ENCODE measurements at places on chromosomes 6 and 20. TPM values are rescaled to one million over a fixed set of nuclear protein-coding genes. Genes with fewer than 3 reads are reported as not detected.

GRCh38 chr20:23212464-23212995, 126.4 kb upstream of the CD93 start:
- no peaks in the 10 kb centered on the region for H3K36me3 ChIP-seq
- no peak overlapping the region for H3K4me3 ChIP-seq
- no peaks in the 10 kb centered on the region for H3K27me3 ChIP-seq
- H3K4me1 ChIP-seq: no peaks in the 10 kb centered on the region
- no peak overlapping the region for H3K27ac ChIP-seq
- no peak for DNase-seq

DNA sequence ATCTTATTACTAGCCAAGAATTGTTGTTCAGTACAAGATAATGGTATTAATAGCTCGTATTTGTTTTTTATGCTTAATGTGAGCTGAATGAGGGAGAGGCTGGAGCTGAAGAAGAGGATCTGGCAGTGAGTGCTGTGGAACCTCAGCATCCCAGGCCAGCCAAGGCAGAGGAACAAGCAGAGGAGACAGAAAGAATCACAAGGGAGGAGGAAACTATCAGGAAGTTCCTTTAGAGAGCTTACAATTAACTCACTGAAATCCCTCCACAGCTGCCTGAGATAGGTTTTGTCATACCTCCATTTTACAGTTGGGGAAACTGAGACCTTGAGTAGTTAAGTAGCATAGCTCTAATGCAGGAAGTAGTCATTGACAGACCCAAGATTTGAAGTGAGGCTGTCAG, 39.9 kb upstream of the TULP4 start:
- H3K4me1 ChIP-seq: no peaks in the 10 kb centered on the region
- H3K36me3 ChIP-seq: no peaks in the 10 kb centered on the region
- no peak overlapping the region for H3K27ac ChIP-seq
- DNase-seq: no peak
- H3K4me3 ChIP-seq: no peak overlapping the region

DNA sequence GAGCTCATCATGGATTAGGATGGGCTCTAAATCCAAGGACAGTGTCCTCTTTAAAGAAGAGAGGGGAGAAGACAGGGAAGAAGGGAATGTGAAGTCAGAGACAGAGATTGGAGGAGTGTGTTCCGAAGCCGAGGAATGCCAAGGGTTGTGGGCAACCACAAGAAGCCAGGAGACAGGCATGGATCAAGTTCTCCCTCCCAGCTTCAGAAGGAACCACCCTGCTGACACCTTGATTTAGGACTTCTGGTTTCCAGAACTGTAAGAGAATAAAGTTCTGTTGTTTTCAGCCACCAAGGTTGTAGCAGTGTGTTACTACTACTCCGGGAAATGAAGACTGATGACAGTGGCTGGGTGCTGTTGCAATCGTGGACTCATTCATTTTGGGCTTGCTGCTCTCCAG, 120.1 kb downstream of the RPS12 start:
- H3K36me3 ChIP-seq: no peaks in the 10 kb centered on the region
- H3K4me3 ChIP-seq: no peak overlapping the region
- H3K27ac ChIP-seq: no peak overlapping the region
- no peak for DNase-seq

DNA sequence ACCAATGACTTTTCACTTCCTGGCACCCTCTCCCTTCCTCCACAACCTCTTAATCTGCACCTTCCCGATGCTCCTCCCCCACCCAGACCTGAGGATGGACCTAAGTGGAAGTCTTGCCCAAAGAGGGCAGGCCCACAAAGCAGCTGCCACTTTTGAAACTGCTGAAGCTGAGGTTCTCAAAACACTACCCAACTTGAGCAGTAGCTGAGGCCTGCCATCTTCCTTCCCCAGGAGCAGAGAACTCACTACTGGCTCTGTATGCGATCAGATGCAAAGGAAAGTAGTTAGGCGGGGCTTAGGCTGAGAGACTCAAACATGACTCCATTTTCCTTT, 1.5 kb downstream of the HM13 start:
- H3K4me3 ChIP-seq: peak overlapping the region; percentile 96
- H3K27me3 ChIP-seq: no peaks in the 10 kb centered on the region
- peak overlapping the region; percentile 17 for H3K27ac ChIP-seq
- peaks cover 18% of the 10 kb centered on the region for H3K4me1 ChIP-seq
- no peak for DNase-seq
- H3K36me3 ChIP-seq: peaks cover 3% of the 10 kb centered on the region

DNA sequence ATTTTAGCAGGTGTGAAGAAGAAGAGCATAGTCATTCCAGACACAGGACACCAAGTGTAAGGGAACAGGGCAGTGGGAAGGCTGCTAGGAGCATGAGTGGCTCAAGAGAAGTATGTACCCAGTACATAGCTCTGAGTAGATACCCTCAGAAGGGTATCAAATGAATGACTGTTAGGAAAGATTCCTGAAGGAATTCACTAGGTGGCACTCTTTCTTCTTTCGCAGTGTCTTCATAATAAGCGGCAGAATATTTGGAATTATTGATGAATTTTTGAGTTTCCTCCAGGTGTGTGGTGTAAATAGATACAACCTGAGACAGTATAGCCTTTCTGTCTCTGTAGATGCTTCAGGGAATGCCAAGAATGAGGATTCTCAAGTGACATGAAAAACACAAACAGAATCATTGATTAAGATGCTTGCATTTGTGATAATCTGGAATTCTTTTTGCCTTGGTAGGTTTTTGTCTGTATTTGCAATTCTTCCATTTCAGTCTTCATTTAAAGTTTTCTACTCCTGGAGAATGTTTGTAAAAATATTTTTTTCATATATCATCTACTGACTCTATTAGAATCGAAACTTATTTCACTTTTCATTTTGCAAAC, 264.3 kb upstream of the RIMS1 start:
- H3K27ac ChIP-seq: no peak overlapping the region
- H3K36me3 ChIP-seq: no peaks in the 10 kb centered on the region
- no peaks in the 10 kb centered on the region for H3K4me1 ChIP-seq
- no peak for DNase-seq
- H3K27me3 ChIP-seq: no peaks in the 10 kb centered on the region

GRCh38 chr20:58264271-58264670, 35.8 kb upstream of the ANKRD60 start:
- peaks cover 52% of the 10 kb centered on the region for H3K36me3 ChIP-seq
- no peaks in the 10 kb centered on the region for H3K27me3 ChIP-seq
- DNase-seq: no peak
- H3K4me3 ChIP-seq: no peak overlapping the region
- no peak overlapping the region for H3K27ac ChIP-seq

GRCh38 chr6:159255434-159255951, 86.3 kb downstream of the FNDC1 start:
- no peaks in the 10 kb centered on the region for H3K36me3 ChIP-seq
- H3K27ac ChIP-seq: no peak overlapping the region
- H3K27me3 ChIP-seq: no peaks in the 10 kb centered on the region
- no peak overlapping the region for H3K4me3 ChIP-seq
- peaks cover 11% of the 10 kb centered on the region for H3K4me1 ChIP-seq

GRCh38 chr6:13715444-13715883, 3.8 kb upstream of the RANBP9 start:
- DNase-seq: no peak
- no peak overlapping the region for H3K4me3 ChIP-seq
- no peak overlapping the region for H3K27ac ChIP-seq
- no peaks in the 10 kb centered on the region for H3K27me3 ChIP-seq

DNA sequence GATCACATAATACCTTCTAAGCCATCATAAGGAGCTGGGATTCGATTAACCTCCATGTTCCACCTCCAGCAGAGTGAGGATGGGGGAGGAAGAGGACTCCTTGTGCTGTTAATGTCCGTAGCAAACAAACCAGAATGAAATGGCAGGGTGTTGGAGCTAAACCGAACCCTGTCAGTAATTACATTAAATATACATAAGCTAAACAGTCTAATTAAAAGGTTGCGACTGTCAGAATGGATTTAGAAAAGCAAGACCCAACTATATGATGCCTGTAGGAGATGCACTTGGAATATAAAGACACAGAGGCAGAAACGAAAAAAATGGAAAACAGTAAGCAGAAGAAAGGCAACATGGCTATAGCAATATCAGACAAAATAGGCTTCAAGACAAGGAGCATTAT, 13.2 kb downstream of the PREX1 start:
- DNase-seq: no peak
- H3K4me1 ChIP-seq: no peaks in the 10 kb centered on the region
- H3K4me3 ChIP-seq: no peak overlapping the region
- no peaks in the 10 kb centered on the region for H3K27me3 ChIP-seq

- no peak for DNase-seq
- H3K4me1 ChIP-seq: no peaks in the 10 kb centered on the region
- H3K27me3 ChIP-seq: no peaks in the 10 kb centered on the region
These were observed 14.2 kb downstream of the NHSL1 start for GRCh38 chr6:138485005-138485545.

- DNase-seq: no peak
- no peaks in the 10 kb centered on the region for H3K27me3 ChIP-seq
- H3K4me1 ChIP-seq: no peaks in the 10 kb centered on the region
- no peak overlapping the region for H3K27ac ChIP-seq
- no peaks in the 10 kb centered on the region for H3K36me3 ChIP-seq
These were observed 846.4 kb upstream of the EYS start for GRCh38 chr6:66553441-66553840.

- H3K27me3 ChIP-seq: no peaks in the 10 kb centered on the region
- H3K36me3 ChIP-seq: no peaks in the 10 kb centered on the region
- DNase-seq: no peak
- H3K27ac ChIP-seq: no peak overlapping the region
These were observed 400.0 kb upstream of the CDH4 start for GRCh38 chr20:60851826-60852704.

- no peak overlapping the region for H3K4me3 ChIP-seq
- no peaks in the 10 kb centered on the region for H3K4me1 ChIP-seq
- H3K36me3 ChIP-seq: no peaks in the 10 kb centered on the region
- no peak overlapping the region for H3K27ac ChIP-seq
- H3K27me3 ChIP-seq: no peaks in the 10 kb centered on the region
These were observed 77.2 kb downstream of the PPP1R3G start for GRCh38 chr6:5162355-5162754.

DNA sequence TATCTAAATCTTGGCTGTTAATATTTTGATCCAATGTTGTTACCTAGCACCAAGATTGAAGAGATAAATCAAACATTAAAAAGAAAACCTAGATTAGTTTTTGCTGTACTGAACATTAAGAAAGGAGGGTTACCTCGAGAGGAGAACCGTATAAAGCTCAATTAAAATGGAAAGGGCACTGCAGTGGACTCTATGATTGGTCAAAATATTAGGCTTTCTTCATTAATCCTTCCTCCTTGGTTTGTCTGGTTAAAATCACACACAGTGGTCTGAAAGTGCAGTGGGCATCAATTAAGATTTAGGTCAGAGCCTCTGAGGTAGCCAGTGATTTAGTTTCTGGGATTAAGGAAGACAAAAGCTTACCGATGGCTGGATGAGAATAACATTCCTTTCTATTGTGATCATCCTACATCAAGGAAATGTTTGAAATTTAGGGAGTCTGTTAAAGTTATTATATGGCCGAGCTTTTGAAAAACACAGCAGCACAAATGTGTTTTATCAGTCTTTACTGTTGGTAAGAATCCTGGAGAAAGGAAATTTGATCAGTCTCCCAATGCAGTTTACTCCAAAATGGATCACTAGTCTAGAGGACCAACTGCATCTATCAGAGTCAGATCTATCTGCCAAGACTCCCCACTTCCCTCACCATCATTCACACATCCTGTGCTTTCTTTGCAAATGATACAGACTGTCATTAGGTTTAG, 134.6 kb upstream of the NEDD9 start:
- H3K36me3 ChIP-seq: no peaks in the 10 kb centered on the region
- H3K27me3 ChIP-seq: no peaks in the 10 kb centered on the region
- H3K4me3 ChIP-seq: no peak overlapping the region
- H3K27ac ChIP-seq: peak overlapping the region; percentile 35

DNA sequence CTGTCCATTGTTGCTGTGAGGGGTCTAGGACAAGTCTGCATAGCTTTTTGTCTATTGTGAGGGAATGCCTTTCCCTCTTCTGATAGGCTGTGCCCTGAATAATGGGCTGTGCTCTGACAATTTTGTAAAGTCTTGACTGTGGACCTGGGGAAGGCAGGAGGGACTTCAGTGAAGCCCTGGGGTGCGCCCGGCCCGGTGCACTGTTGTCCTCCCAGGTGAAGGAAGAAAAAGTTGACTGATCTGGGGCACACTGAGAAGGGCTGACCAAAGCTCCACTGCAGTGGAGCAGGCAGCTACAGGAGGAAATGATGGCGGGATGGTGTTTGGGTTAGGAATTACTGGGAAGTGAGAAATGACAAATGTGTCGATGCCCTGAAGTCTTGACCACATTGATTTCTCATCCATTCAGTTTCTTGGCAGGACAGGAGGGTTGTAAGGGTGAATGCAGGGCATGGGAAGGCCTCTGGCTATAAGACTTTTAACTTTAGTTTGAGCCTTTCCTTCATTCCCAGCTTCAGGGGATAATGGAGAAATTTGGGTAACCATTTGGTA, 224.0 kb upstream of the CST7 start:
- H3K27ac ChIP-seq: no peak overlapping the region
- no peak for DNase-seq
- no peaks in the 10 kb centered on the region for H3K27me3 ChIP-seq

DNA sequence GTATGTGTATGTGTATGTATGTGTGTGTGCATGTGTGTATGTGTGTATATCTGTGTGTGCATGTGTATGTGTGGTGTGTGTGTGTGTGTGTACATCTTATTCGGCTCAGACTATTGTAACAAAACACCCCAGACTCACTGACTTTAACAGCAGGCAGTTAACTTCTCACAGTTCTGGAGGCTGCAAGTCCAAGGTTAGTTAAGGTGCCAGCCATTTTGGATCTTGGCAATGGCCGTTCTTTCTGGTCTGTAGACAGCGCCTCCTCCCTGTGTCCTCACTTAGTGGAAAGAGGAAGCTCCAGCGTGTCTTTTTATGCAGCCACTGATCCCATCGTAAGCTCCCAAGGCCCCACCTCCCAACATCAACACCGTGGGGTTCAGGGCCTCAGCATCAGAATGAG, 128.3 kb upstream of the THBS2 start:
- no peak for DNase-seq
- H3K36me3 ChIP-seq: no peaks in the 10 kb centered on the region
- no peaks in the 10 kb centered on the region for H3K4me1 ChIP-seq

DNA sequence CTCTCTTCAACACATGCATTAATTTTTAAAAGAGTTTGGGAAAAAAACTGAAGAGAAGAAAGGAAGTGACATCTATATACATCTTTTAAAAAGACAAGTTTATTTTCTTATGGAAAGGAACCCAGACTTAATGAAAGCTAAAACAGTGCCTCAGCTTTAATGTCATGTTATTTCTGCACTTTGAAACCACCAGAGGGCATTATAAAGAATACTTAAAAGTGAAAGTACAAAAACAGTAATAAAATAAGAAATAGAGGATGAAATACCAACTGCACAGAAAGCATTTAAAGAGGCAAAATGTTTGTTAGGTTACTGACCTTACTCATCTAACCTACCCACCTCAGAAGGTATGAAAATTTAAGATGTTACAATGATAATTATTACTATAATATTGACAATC, 98.8 kb downstream of the HUS1B start:
- no peak for DNase-seq
- no peaks in the 10 kb centered on the region for H3K27me3 ChIP-seq
- H3K4me1 ChIP-seq: no peaks in the 10 kb centered on the region
- no peak overlapping the region for H3K4me3 ChIP-seq
- H3K36me3 ChIP-seq: peaks cover 58% of the 10 kb centered on the region

RIMS1 gene
- not detected for total RNA-seq

KIFC1 gene
- total RNA-seq: not detected

COL21A1 gene
- total RNA-seq: 24.5 TPM

CAP2 gene
- total RNA-seq: 7.1 TPM

SLC35D3 gene
- not detected for total RNA-seq

CCN6 gene
- not detected for total RNA-seq

CTSA gene
- 82.0 TPM for total RNA-seq

AKAP12 gene
- 53.9 TPM for total RNA-seq

TFAP2A gene
- 0.21 TPM for total RNA-seq

DAAM2 gene
- 44.0 TPM for total RNA-seq

HLA-DMA gene
- 28.0 TPM for total RNA-seq

TNFRSF6B gene
- total RNA-seq: 119 TPM

PDE7B gene
- 6.0 TPM for total RNA-seq

SFTA2 gene
- total RNA-seq: not detected

GPR6 gene
- not detected for total RNA-seq
